Mesothelial cell of epicardium (in vitro differentiated cells): ENCODE measurements at places on chromosomes 2 and 18.
A peak's percentile ranks its signal among the peaks of the same experiment; 100 is the strongest.

DNA sequence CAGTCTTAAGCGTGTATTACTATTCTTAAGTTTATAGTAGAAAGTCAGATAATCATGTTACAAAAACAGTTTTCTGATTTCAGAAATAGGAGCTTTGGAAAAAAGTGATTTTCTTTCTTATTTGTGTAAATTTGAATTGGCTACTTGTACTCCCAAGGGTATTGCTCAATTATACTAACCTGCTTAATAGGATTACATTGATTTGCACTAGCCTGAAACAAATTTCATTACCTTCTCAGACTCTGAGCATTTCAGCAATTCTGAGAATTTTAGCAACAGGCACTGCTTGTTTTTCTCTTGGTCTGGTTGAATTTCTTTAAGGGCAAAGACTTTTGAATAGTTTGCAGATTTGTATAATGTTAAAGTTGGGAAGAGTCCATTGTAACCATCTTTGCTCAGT is 87.2 kb upstream of the NXPH2 start:
- no peak for DNase-seq

DNA sequence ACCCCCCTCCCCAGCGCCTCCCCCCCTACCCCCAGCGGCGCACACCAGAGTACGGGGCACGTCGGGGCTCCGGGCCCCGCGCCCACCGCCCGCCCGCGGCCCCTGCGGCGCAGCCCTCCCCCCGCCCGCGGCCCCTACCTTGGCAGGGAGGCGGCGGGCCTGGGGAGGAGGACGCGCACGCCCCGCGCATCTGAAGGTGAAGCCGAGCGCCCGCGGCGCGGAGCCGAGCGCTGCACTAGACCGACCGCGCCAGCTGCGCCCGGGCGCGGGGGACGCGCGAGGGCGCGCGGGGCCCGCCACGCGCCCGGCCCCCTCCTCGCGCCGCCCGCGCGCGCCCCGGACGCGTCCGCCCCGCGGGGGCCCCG is at the start of gene ZNF516:
Gene ZNF516, minus strand, starts transcription at position 237 of the 365 bp plus-strand sequence. CDS start 52,188 bp downstream, outside the sequence.
- peak; percentile 65 for DNase-seq

GRCh38 chr2:137000811-137001210 is 235.5 kb downstream of the THSD7B start:
- no peak for DNase-seq

DNA sequence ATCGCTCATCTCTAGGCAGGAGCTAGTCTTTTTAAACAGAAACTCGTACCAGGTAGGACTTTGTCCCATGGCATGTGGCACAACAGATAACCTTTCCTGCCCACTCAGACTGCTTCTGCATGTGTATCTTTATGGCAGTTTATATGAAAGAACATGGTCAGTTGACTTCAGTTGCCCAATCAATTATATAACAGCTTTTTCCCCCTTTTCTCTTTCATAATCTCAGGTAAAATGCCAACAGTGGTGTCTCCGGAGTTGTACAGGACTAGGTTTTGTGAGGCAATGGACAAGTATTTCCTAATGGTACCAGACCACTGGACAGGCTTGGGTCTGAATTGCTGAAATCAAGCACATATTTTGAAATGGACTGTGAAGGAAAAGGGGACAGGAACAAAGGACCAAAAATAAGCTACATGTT is 51.6 kb upstream of the PTH2R start:
- DNase-seq: no peak

GRCh38 chr18:35180455-35180854 is 60.4 kb upstream of the ZNF397 start:
- no peak for DNase-seq
